ENCODE measurements at places on chromosomes 5 and 9.

- H3K27ac ChIP-seq, result no peak overlapping the region
- H3K4me3 ChIP-seq, result no peak overlapping the region
- H3K36me3 ChIP-seq, result no peaks in the 10 kb centered on the region
- no peaks in the 10 kb centered on the region for H3K4me1 ChIP-seq
Observed at GRCh38 chr5:337563-338130, 16.1 kb downstream of the AHRR start.

DNA sequence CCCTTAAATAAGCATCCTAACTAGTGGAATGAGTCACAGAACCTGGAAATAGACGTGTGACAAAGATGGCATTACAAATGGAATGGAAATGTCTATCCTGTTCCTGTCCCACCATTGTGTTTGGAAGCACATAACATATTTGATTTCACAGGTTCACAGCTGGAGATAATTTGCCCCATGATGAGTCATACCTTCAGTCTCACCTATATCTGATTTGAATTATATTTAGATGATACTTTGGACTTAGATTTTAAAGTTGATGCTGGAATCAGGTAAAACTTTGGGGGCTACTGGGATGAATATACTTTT is 92.5 kb downstream of the CEMIP2 start:
- H3K27ac ChIP-seq, result no peak overlapping the region
- no peaks in the 10 kb centered on the region for H3K36me3 ChIP-seq
- no peak overlapping the region for H3K4me3 ChIP-seq
- peaks cover 2% of the 10 kb centered on the region for H3K4me1 ChIP-seq

DNA sequence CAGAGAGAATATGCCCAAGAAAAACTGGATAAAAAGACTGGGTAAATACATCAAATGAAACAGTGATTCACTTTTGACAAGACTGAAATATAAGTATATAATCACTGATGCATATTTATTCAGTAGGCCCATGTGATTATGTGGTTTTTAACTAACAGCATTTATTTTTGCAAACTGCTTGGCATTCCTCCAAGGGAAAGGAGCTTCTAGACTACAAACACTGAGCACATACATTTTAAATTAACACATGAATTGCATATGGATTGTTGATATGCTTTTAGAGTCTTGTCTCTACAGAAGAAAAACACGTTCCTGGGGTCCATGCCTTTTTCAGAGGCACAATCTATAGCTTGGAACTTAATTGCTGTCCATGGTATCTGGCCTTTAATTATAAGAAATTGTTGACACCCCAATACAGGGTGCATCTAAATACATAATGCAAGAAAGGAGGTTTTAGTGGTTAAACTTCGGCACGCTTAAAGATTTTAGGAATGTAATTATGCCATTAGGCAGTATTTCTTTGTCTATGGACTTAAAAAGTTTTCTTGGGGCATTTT is 6.9 kb upstream of the MEIKIN start:
- no peak overlapping the region for H3K4me3 ChIP-seq
- no peaks in the 10 kb centered on the region for H3K27me3 ChIP-seq
- H3K4me1 ChIP-seq, result no peaks in the 10 kb centered on the region
- H3K36me3 ChIP-seq, result no peaks in the 10 kb centered on the region

DNA sequence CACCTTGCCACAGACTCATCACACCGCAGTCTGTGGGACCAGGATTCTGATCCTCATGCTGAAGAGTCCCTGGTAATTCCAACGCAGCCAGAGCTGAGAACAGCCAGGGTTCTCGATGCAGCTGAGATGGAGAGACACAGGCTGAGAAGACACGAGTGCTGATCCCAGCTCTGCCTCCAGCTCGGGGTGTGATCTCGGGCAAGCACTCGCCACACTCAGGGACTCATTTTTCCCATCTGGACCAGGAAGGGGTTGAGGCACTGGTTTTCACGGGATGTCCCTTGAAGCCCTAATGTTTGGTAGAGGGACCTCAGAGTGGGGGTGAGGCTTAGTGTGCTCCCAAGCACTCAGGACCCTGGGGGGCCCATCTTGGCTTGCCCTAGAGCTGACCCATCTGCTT is 200.4 kb downstream of the CDK5RAP2 start:
- no peak overlapping the region for H3K27ac ChIP-seq
- H3K4me1 ChIP-seq, result no peaks in the 10 kb centered on the region
- no peaks in the 10 kb centered on the region for H3K27me3 ChIP-seq
- H3K36me3 ChIP-seq, result no peaks in the 10 kb centered on the region
- no peak overlapping the region for H3K4me3 ChIP-seq

DNA sequence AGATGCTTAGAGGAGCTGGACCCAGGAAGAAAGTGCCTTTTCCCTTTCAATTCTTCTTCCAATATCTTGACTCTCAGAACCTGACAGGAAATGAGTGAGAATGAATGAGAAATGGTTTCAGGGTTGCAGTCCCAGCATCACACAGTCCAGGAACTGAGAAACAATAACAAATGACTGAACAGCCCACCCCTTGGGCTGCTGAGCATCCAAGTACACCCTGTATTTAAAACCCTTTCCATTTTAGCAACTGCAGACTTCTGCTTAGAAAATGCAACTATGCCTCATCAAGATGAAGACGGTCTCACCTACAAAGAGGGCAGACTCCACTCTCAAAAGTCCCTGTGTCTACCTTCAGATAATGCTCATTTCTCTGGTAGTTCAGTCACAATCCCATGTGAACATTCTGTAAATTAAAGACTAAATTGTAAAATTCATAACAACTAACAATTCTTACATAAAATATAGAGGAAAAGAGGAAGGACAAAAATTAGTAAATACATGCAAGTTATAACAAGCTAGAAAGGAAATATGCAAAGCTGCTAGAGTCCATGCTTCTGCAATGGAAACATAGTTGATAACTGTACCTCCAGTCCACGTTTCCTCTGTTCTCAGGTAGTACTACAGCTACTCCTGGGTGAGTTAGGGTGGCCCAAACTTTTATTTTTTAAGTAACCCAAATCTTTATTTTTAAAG is 316.5 kb downstream of the ICE1 start:
- H3K4me3 ChIP-seq, result no peak overlapping the region
- no peak for DNase-seq
- H3K27ac ChIP-seq, result no peak overlapping the region
- no peaks in the 10 kb centered on the region for H3K4me1 ChIP-seq
- no peaks in the 10 kb centered on the region for H3K36me3 ChIP-seq

DNA sequence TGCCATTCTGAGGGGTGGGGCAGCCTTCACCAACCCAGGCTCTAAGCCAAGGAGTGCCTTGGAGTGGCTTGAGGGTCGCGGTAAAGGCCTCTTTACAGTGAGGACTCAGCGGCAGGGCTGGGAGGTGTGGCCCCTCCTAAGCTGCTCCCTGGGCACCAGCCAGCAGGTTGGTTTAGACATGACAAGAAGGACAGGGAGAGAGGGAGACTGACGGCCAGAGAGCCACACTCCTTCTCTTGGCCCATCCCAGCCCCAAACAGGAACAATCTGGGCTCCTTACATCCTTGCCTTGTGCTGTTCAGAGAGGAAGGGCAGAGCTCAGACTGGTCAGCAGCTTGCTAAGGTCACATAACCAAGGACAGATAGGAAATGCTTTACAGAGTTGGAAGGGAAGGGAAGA is 94.5 kb downstream of the LMX1B start:
- DNase-seq, result no peak
- H3K4me3 ChIP-seq, result no peak overlapping the region
- no peak overlapping the region for H3K27ac ChIP-seq
- peaks cover 10% of the 10 kb centered on the region for H3K27me3 ChIP-seq

DNA sequence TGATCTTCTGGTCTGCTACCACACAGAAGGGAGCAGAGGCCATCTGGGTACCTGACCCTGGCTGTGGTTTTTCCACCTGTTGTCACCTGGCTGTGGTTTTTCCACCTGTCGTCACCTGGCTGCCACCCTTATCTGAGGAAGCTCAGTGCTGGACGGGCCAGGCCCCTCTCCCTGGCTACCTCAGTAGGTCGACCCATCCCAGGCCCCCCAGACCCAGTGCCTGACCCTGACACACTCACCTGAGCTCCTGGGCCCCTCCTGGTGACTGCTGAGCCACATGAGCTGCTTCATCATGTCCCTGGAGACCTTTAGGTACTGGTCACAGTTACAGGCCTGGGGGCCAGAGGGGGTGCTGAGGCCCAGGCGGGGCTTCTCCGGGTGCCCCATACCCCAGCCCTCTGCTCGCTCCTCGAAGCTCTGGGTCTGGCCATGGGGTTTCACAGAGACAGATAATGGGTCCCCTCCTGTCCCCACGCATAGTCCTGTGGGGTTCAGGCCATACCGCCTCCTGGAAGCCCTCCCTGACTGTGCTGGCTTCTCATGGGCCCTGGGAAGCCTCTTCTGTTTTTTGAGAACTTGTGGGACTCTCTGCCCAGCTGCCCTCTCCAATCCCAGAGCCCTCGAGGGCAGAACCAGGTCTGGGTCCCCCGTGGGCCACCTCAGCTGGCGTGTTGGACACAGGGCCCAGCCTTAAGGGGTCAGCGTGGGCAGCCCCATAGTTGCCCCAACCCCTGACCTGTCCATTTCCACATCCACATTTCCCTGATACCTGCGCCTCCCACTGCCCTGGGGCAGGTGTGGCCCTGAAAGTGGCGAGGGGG is 7.5 kb upstream of the NRARP start:
- no peaks in the 10 kb centered on the region for H3K27me3 ChIP-seq
- peak overlapping the region; percentile 98 for H3K27ac ChIP-seq
- peaks cover 95% of the 10 kb centered on the region for H3K4me1 ChIP-seq

DNA sequence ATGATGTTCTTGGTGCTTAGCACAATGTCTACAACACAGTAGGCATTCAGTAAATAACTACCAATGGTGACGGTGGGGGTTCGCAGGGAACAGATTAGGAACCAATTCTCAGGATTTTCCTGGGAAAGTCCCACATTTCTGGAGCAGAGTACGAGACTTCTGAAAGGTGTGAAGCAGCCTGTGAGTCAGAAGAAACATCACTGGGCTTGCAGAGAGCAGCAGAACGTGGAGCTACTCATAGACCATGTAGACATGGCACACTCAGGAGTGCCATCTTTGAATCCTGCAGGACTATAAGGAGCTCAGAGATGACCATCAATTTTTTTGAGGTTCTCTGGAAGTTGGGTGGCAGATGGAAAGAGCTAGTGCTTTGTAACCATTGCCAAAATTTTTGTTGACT is 106.6 kb upstream of the ANKRD55 start:
- no peak for DNase-seq
- H3K27ac ChIP-seq, result no peak overlapping the region
- no peak overlapping the region for H3K4me3 ChIP-seq
- H3K36me3 ChIP-seq, result no peaks in the 10 kb centered on the region
- no peaks in the 10 kb centered on the region for H3K4me1 ChIP-seq
- no peaks in the 10 kb centered on the region for H3K27me3 ChIP-seq

- no peak for DNase-seq
- no peaks in the 10 kb centered on the region for H3K4me1 ChIP-seq
- H3K36me3 ChIP-seq, result no peaks in the 10 kb centered on the region
- no peak overlapping the region for H3K27ac ChIP-seq
- H3K4me3 ChIP-seq, result no peak overlapping the region
- peaks cover 2% of the 10 kb centered on the region for H3K27me3 ChIP-seq
Observed at GRCh38 chr5:60497706-60498500, 202.1 kb downstream of the DEPDC1B start.

DNA sequence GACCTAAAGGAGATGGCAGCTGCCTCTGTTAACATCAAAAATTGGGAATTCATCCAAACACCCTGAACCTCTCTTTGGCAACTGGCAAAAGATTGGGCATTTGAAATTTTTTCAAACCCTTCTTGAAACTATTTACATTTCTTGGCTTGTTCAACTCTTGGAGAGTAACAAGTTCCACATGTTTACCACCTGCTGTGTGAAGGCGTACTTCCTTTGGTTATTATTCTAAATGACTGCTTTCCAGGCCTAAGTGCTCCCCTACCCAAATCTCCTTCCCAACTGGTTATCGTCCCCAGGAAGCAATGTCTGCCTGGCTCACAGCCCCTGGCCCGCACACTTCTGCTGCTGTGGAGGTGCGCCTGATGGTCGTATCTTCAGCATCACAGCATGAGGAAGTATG is 422.7 kb downstream of the DMAC1 start:
- H3K4me3 ChIP-seq, result no peak overlapping the region
- no peak overlapping the region for H3K27ac ChIP-seq
- H3K27me3 ChIP-seq, result no peaks in the 10 kb centered on the region
- no peak for DNase-seq
- no peaks in the 10 kb centered on the region for H3K4me1 ChIP-seq

DNA sequence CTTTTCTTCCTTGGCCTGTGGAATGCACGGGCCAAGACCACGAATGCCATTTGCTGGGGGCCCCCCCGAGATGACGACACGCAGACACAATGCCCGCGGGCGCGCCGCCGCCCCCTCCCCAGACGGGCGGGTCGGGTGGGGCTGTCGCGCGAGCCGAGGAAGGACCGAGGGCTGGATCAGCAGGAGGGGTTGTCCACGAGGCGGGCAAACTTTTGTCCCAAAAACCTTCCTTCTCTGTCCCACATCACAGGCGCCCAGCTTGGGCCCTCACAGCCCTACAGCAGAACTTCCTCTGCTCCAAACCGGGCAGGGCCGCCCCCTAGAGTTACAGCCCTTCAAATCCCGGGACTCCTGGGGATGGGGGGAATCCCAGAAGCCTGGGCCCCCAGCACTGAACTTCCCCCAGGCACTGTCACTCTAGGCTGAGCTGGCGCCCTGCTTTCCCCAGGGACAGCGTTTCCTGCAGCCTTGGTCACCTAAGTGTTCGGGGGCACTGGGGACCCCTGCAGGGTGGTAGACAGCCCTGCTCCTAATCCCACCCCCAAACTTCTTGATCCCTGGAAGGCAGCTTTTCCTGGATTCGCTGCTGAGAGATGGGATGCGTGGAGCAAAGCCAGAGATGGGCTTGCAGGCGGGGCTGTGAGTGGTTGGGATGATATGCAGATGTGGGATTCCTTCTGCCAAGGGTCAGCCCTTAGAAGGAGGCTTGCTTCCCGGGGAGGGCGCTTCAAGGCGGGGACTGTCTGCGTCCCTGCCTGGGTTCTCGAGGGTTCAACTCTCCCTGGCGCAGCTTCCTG is 980 bp downstream of the COL5A1 start:
- no peaks in the 10 kb centered on the region for H3K36me3 ChIP-seq
- H3K4me3 ChIP-seq, result peak overlapping the region; percentile 24
- no peak for DNase-seq
- peaks cover 7% of the 10 kb centered on the region for H3K27me3 ChIP-seq
- no peaks in the 10 kb centered on the region for H3K4me1 ChIP-seq

DNA sequence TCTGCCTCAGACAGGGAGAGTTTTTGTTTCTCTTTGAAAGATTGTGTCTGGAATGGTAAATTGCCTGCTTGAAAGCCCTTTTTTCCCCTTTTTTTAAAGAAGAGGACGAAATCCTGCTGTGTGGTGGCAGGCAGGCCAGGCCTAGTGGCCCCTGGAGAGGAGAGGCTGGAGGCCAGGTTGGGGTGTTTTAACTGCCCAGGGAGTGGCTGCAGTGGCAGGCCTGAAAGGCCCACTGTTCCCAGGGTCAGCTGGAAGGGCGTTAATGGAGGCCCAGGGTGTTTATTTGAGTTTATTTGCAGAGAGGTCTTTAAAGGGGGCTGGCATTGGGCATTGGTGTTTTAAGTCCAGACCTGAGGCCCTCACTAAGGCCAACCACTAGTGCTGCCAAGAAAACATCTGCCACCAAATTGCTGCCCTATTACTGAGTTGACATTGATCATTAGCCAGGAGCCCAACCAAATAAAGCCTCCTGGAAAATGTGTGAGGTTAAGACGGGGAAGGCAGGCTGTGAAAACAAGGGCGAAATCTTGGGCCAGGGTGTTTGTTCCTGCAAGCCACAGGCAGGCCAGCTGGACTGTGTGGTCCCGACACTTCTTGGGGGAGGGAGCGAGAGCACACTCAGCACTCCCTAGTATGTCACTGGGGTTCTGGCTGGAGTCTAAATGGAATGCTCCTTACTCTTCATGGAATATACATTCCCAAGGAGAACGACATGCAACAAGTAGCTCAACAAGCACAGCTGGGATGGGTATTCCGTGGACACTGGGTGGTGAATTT is 5.0 kb downstream of the JADE2 start:
- no peaks in the 10 kb centered on the region for H3K27me3 ChIP-seq
- DNase-seq, result no peak
- peaks cover 6% of the 10 kb centered on the region for H3K4me1 ChIP-seq
- H3K36me3 ChIP-seq, result no peaks in the 10 kb centered on the region
- no peak overlapping the region for H3K27ac ChIP-seq
